GM23248 (cell line): ENCODE measurements at places on chromosomes 12 and 14.

- no peaks in the 10 kb centered on the region for H3K27me3 ChIP-seq
- DNase-seq: peak; percentile 94
- peak overlapping the region; percentile 36 for H3K4me3 ChIP-seq
- no peaks in the 10 kb centered on the region for H3K36me3 ChIP-seq
- H3K27ac ChIP-seq: peak overlapping the region; percentile 95
Observed at GRCh38 chr12:2265461-2266167, 212.8 kb downstream of the CACNA1C start.

GRCh38 chr14:54805070-54805444 is 97.6 kb downstream of the GCH1 start:
- H3K4me1 ChIP-seq: no peaks in the 10 kb centered on the region
- no peak for DNase-seq
- H3K27me3 ChIP-seq: no peaks in the 10 kb centered on the region
- H3K27ac ChIP-seq: no peak overlapping the region
- no peak overlapping the region for H3K4me3 ChIP-seq

GRCh38 chr12:102478405-102479098 is 1.8 kb downstream of the IGF1 start:
- no peak for DNase-seq
- H3K27me3 ChIP-seq: no peaks in the 10 kb centered on the region
- no peaks in the 10 kb centered on the region for H3K36me3 ChIP-seq
- peaks cover 30% of the 10 kb centered on the region for H3K4me1 ChIP-seq

DNA sequence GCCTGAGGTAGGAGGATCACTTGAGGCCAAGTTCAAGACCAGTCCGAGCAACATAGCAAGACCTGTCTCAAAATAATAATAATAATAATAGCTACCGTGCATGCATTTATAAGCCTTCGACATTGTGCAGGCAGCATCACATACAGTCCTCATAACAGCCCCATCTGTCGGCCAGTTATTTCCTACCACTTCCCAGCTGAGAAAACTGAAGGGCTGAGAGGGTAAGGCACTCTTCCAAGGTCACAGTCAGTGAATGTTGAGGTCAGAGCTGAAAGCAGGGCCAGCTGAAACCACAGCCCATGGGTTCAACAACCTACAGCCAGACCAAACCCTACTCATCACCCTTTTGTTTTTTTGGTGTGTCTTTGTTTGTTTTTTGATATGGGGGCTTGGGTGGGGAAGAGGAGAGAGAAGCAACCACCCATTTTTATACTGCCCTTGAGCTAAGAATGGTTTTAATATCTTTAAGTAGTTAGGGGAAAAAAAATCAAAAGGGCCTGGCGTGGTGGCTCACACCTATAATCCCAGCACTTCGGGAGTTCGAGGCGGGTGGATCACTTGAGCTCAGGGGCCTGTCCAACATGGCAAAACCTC is 16.8 kb upstream of the ITPK1 start:
- peaks cover 5% of the 10 kb centered on the region for H3K4me1 ChIP-seq
- peak; percentile 37 for DNase-seq
- H3K36me3 ChIP-seq: no peaks in the 10 kb centered on the region

GRCh38 chr12:79252358-79253075 is 387.9 kb downstream of the SYT1 start:
- H3K27me3 ChIP-seq: no peaks in the 10 kb centered on the region
- no peaks in the 10 kb centered on the region for H3K36me3 ChIP-seq
- no peak overlapping the region for H3K27ac ChIP-seq
- DNase-seq: no peak

DNA sequence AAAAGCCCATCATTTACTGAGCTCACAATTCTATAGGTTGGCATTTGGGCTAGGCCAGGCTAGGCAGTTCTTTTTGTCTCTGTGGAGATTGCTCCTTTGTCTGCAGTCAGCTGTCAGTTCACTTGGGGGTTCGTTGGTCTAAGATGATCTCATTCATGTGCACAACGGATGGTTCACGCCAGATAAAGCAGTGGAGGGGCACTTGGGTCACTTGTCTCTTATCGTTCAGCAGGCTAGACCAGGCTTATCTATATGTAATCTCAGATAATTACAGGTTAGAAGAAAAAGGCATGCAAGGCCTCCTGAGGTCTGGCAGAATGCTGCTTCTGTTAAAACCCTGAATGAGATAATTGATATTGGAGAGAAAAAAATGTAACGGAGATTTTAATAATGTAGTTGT is 119.0 kb upstream of the ATP2B1 start:
- no peaks in the 10 kb centered on the region for H3K4me1 ChIP-seq
- H3K4me3 ChIP-seq: no peak overlapping the region
- no peaks in the 10 kb centered on the region for H3K27me3 ChIP-seq
- no peak for DNase-seq
- no peak overlapping the region for H3K27ac ChIP-seq

- peaks cover 9% of the 10 kb centered on the region for H3K4me1 ChIP-seq
- H3K27ac ChIP-seq: peak overlapping the region; percentile 69
- no peak overlapping the region for H3K4me3 ChIP-seq
- no peaks in the 10 kb centered on the region for H3K27me3 ChIP-seq
- peak; percentile 86 for DNase-seq
- peaks cover 47% of the 10 kb centered on the region for H3K36me3 ChIP-seq
Observed at GRCh38 chr12:123614531-123614930, 12.6 kb downstream of the DDX55 start.

DNA sequence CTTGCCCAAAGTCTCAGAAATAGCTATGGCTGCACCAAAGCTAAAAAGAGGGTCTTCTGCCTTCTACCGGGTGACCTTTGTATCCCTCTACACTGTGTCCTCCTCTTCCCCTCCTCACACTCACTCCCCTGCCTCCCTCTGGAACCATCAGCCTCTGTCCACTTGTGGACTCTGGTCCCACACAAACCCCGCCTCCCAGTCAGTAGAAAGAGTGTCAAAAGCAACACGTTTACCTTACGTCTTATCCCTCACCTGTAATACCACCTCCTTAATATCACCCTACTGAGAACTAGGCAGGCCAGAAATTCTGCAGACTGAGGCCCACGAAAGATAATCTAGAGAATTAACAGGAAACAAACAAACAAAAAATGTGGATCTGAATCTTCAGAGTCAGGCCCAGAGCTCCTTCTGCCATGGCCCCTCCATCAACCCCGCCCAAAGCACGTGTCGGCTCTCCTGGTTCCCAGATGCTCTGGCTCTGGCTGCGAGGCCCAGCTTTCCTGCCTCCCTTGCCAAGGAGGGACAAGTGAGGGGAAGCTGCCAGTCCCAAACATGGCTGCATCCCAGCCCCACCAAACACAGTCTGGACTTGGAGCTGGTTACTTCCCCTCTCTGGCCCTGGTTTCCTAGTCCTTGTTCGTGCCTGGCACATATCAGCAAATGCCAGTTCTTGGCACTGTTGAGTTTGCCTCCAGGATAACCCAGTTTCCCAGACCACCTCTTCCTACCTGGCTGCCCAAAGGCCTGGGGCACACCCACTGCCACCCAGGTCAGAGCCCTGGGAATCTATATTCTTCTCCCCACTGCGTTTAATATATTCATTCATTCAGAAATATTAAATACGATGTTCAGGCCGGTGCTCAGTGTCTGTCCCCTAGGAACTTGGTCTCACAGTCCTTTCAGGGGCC is 2.7 kb downstream of the ACTN1 start:
- peak; percentile 69 for DNase-seq
- H3K36me3 ChIP-seq: peaks cover 17% of the 10 kb centered on the region; the same call in 1 of the 2 replicates
- peak overlapping the region; percentile 91 for H3K27ac ChIP-seq
- H3K4me1 ChIP-seq: peaks cover 47% of the 10 kb centered on the region
- H3K27me3 ChIP-seq: no peaks in the 10 kb centered on the region
- peak overlapping the region; percentile 96 for H3K4me3 ChIP-seq

- H3K27ac ChIP-seq: peak overlapping the region; percentile 83
- DNase-seq: peak; percentile 96
- H3K4me3 ChIP-seq: peak overlapping the region; percentile 51
Observed at GRCh38 chr12:57280211-57281062, 29.4 kb upstream of the STAC3 start.

DNA sequence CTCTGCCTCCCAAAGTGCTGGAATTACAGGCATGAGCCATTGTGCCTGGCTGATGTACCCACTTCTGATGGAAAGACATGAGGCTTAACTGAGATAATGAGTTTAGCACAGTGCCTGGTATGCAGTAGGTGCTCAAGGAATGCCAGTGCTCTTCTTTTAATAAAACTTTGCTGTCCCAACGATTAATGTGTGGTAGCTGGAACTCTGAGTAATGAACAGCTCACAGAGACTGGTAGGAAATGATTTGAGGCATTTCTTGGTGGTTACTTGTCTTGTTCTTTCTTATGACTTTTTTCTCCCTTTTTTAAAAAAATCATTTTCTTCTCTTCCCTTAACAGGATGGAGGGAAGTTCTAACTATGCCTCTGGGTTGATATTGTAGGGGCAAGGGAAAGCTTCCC is 235.7 kb upstream of the PWP1 start:
- H3K4me1 ChIP-seq: no peaks in the 10 kb centered on the region
- no peaks in the 10 kb centered on the region for H3K27me3 ChIP-seq
- DNase-seq: peak; percentile 60
- H3K27ac ChIP-seq: no peak overlapping the region

- H3K4me1 ChIP-seq: no peaks in the 10 kb centered on the region
- no peaks in the 10 kb centered on the region for H3K36me3 ChIP-seq
- no peak overlapping the region for H3K27ac ChIP-seq
- H3K27me3 ChIP-seq: no peaks in the 10 kb centered on the region; the same call in 1 of the 2 replicates
Observed at GRCh38 chr12:272942-273341, 10.3 kb upstream of the SLC6A13 start.

GRCh38 chr12:92859650-92860386 is 69.3 kb downstream of the EEA1 start:
- no peak overlapping the region for H3K27ac ChIP-seq
- peaks cover 22% of the 10 kb centered on the region for H3K36me3 ChIP-seq
- no peaks in the 10 kb centered on the region for H3K27me3 ChIP-seq
- DNase-seq: no peak
